ENCODE measurements at places on chromosomes 3 and 15.
A peak's percentile ranks its signal among the peaks of the same experiment; 100 is the strongest.

GRCh38 chr3:31462050-31462569, 70.6 kb upstream of the STT3B start:
- DNase-seq = peak; percentile 33

- no peak for DNase-seq
Measured at GRCh38 chr3:187025254-187025655, 94.9 kb downstream of the ST6GAL1 start.

- no peak for DNase-seq
Measured at GRCh38 chr3:107128946-107129345, 248.3 kb upstream of the CCDC54 start.

- DNase-seq = no peak
Measured at GRCh38 chr15:76011627-76012551, at the start of gene NRG4. Gene NRG4, minus strand, starts transcription at chr15:76012424. Its CDS starts 1,194 bp downstream, at chr15:76011230.

DNA sequence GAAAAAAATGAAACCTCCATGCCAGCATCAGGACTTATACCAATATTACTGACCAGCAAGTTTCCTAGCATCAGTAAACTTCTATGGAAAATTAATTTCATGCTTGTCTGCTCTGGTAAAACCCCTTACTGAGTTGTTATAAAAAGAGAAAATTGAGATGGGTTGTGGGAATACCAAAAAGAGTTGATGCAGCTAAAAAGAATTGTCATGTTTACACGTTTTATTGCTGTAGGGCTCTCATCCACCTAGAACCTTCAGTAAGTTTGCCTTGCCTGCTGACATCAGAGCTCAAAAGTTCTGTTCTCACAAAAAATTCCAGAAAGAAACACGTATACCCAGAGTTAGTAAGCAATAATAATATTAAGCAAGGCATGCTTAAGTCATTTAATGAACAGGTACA, 641.3 kb upstream of the ZNF385D start:
- no peak for DNase-seq

DNA sequence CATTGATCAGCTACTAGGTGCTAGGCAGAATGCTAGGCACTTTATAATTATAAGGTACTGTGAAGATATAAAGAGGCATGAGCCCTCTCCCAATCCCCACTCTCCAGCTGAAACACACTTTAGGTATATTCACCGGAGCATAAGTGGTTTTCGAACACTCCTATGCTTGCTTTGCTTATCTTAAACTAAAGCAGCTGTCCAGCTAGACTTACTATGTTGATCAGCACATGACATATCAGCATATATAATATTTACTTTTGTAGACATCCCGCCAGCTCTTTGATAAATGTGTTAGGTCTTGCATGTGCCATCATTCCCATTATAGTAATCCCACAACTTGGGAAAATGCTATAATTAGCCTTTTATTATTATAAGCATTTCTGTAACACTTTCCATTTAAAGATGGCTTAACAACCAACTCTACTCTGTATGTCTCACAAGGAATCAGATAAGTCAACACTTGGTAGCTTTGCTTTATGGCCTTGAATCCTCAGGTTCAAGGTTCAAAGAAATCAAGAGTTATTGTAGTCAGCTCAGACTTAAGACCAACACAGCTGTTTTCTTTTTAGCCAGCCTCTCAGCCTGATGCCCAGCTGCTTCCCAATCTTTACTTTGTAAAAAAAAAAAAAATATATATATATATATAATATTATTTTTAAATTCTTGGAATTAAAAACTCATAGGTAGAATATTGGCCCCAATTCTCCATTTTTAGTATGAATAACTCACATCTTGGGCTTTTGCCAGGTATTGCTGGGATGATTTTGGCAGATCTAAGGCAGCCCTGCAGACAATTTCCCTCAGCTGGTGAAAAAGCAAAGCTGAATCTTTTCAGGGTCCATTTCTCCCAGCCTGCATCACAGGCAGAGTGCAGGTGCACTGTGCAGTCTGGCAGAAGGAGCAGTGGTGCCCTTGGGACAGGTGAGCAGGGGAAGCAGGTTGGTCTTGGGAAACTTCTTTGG, 104.2 kb downstream of the THRB start:
- DNase-seq = no peak

DNA sequence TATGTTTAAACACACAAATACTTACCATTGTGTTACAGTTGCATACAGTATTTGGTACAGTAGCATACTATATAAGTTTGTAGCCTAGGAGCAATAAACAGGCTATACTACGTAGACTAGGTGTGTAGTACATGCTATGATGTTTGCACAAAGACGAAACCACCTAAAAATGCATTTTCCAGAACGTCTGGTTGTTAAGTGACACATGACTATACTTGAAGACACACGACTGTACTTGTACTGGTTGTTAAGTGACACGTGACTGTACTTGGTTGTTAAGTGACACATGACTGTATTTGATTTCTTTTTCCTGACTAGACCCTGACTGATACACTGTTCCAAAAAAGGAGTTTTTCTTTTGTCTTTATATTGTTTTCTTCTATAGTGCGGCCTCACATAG, 34.1 kb downstream of the RAB8B start:
- DNase-seq = no peak

DNA sequence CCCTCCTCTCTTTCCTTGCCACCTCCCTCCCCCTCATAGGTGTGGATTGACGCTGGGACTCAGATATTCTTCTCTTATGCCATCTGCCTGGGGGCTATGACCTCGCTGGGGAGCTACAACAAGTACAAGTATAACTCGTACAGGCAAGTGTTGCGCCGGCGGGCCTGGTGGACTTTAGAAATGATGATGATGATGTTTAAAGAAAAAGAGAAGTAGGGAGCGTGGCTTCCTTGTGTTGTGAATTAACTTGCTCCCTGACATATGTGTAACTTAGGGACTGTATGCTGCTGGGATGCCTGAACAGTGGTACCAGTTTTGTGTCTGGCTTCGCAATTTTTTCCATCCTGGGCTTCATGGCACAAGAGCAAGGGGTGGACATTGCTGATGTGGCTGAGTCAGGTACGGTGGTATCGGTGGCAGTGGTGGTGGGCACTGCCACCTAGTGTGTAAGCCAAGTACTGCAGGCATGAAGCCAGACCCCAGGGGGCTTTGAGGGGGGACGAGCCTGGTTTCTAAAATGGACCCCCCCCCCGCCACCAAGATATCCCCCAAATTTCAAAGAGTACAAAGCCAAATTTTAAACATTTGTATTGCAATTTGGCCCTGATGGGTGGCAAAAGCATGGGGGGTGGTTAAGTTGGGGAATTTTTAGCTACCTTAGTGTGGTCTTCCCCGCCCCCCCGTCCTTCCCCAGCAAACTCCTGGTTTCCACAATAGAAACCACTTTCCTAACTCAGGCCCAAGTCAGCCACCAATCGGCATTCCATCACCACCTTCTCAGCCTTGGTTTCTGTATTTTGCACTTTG, 65.6 kb downstream of the SLC6A6 start:
- peak; percentile 47 for DNase-seq

DNA sequence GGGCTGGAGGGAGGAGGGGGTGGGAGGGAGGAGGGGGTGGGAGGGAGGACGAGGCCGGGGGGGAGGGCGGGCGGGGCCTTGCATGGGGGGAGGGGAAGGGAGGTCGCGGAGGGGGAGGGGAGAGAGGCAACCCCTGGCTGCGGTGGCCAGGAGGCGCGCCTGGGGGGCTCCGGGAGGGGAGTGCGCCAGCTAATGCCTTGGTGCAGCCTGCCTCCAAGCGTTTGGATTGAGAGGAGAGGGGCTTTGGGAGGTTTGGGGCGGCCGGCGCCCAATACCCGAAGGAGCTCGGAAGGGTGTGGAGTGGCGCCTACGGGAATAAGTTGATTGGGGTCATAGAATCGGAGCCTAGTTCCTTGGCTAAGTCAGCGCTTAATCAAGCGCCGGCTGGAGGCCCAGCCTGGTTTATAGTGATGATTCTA, 557 bp downstream of the TFG start:
- peak; percentile 64 for DNase-seq

- DNase-seq = no peak
Measured at GRCh38 chr3:129181819-129182218, 1.9 kb downstream of the CNBP start.

DNA sequence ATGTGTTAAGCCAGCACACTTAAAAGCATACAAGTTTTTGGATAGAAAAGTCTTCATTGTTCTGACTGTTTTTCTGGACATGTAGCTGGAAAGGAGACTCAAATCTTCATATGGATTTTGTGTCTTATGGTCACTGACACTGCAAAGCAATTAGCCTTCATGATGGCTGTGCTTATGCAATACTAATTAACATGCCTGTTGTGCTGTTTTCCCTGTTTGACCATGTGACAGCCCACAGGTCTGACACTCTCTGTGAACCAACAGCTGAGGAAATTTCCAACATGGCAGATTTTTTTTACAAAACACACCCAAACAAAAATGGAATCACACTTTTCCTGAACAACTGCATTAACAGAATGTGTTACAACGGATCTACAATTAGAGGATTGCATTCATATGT, 248.4 kb downstream of the ROBO2 start:
- no peak for DNase-seq
